ENCODE measurements at places on chromosomes 1 and 21.

DNA sequence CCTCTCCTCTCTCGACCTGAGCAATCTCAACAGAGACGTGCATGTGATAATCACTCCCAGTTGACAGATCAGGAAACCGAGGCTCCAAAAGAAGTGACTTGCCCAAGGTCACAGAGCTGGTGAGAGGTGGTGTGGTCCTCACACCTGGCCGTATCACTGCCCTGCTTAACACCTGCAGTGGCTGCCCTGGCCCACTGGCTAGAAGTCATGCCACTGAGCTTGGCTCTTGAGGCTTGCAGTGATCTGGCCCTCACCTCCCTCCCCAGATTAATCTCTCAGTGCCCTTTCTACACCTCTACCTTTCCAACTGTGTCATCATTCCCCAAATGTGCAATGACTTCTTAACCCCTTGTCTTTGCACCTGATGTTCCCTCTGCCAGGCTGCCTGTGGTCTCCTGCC, 38.8 kb downstream of the CDCP2 start:
- no peak for DNase-seq

- no peak for DNase-seq
Observed at GRCh38 chr1:11596295-11596694, 57.9 kb downstream of the FBXO2 start.

DNA sequence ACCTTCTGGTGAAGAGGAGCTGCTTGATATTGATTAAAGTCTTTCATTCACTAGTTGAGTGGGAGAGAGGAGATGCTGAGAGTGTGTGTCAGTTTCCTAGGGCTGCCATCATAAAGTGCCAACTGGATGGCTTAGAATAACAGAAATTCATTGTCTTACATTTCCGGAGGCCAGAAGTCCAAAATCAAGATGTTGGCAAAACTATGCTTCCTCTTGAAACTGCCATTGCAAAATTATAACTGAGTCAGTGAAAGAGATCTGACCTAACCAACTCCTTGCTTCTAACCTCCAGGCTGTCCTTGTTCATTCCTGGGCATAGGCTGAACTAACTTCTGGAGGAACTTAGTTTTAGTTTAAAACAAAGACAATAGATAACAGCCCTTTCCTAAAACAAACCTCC, 47.1 kb downstream of the PTGS2 start:
- no peak for DNase-seq

DNA sequence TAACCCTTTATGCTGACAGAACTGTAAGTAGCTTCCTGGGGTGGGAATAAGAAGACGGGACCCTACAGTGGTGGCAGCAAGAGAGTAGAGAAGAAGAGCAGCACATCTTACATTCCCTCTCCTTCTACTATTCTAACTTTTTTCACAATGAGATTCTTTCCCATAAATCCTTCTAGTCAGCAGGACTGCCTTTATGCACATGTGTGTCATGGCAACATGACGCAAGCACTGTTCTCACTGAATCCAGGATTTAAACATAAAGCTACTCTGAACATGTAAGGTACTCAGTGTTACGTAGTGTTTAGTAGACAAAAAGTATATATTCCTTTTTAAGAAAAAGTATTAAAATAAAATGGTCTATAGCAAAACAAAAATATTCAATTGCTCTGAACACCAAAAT, 309.7 kb upstream of the LYPLAL1 start:
- DNase-seq, result no peak

DNA sequence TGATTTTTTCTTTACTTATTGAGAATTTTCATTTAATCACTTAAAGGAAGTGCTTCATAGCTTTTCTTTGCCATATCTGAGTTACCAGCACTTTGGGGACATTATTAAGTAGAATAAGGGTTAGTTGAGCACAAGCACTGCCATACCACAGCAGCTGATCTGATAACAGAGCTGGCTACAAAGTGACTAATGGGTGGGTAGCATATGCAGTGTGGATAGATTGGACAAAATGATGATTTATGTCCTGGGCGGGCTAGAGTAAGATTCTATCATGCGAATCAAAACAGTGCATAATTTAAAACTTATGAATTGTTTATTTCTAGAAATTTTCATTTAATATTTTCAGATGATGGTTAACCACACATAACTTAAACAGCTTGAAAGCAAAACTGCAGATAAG, 102.2 kb upstream of the SNX7 start:
- no peak for DNase-seq

- no peak for DNase-seq
Observed at GRCh38 chr1:75672528-75673393, 51.7 kb upstream of the ACADM start.

All from NCI-H2029 treated with DMSO at 0.1 percent for 48 hours (cell line).